ENCODE measurements at places on chromosomes 16 and 17. TPM values are rescaled to one million over a fixed set of nuclear protein-coding genes. Genes with fewer than 3 reads are reported as not detected.
A peak's percentile ranks its signal among the peaks of the same experiment; 100 is the strongest.

Gene DDX28
- total RNA-seq = 13.2 TPM

Gene TLCD2
- 2.6 TPM for total RNA-seq

Gene DNAI2
- total RNA-seq = not detected

Gene PLEKHH3
- total RNA-seq = 63.0 TPM

Gene MAPK7
- total RNA-seq = 10.1 TPM

Gene SLC35B1
- 30.3 TPM for total RNA-seq

Gene GAS7
- total RNA-seq = 8.0 TPM

Gene CD79B
- not detected for total RNA-seq

Gene TBC1D3
- not detected for total RNA-seq

DNA sequence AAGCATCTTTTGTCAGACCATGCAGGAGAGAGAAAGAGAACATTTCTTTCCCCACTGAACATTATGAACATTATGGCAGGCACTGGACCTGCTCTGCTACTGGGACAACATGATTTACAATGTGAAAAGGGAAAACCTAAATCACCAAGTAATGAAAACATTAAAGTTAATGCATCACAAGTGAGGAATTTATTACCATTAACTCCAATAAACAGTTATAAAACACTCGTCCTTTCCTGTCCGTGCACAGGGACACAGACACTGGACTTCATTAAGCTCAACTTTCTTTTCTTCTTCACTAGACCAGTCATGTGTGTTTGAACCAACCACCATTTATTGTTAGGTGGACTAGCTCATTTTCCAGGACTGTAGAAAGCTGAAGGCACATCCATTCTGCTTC is 95.4 kb downstream of the SNX11 start:
- no peak for DNase-seq

GRCh38 chr16:51326131-51326856 is 175.2 kb upstream of the SALL1 start:
- no peak for DNase-seq

DNA sequence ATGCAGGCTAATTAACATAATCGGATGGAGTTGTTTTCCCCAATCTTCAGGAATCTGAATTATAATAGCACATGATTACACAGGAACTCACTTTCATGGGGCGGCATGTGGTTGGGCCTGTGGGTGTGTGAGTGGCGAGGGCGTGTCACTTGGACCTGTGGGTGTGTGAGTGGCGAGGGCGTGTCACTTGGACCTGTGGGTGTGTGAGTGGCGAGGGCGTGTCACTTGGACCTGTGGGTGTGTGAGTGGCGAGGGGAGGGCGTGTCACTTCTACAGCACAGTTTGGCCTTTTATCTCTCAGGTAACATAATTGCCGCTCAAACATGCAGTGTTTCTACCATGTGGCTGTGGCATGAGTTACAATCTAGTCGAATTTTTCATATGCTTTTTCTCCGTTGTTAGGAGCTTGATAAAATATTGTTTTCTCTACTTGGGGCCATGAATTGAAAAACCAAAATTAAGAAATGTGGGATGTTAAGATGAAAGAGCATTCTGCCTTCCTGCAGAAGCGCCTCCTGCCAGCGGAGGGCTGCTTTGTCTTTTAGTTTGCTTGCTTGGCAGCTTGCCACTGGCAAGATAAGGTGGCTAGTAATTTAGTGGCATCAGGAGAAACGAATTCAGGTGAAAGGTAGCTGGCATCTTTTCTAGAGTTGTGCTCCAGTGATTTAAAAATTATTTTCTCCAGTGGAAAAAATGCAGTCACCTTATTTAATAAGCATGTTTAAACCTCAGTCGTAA is 36.2 kb downstream of the USP10 start:
- peak; percentile 63 for DNase-seq

GRCh38 chr16:77721752-77722308 is 484 bp upstream of the NUDT7 start:
- DNase-seq = no peak

GRCh38 chr16:82108774-82109173 is 61.2 kb downstream of the MPHOSPH6 start:
- DNase-seq = no peak

DNA sequence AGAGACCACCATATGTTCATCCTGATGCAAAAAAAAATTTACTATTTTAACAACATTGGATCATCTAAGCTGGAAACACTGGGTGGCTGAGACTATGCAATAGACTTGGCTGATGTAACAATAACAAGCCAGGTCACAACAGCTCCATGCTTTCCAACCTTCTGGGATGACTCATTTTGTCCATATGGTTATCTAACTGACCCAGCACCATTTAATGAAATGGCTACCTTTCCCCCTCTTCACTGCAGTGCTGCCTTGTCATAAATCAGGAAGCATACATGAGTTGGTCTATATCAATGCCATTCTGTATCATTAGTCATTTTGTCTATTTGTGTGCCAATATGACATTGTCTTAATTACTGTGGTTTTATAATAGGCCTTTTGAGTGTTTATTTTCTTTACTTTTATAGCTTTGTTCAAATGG is 217.6 kb upstream of the KCNJ16 start:
- no peak for DNase-seq

GRCh38 chr17:39231591-39232551 is 6.1 kb upstream of the STAC2 start:
- DNase-seq = peak; percentile 41

- DNase-seq = no peak
Measured at GRCh38 chr16:47045023-47045422, 71.5 kb upstream of the DNAJA2 start.

- no peak for DNase-seq
Measured at GRCh38 chr17:36923814-36924221, 13.5 kb upstream of the LHX1 start.

- DNase-seq = no peak
Measured at GRCh38 chr16:12188061-12188934, 211.8 kb downstream of the SNX29 start.

DNA sequence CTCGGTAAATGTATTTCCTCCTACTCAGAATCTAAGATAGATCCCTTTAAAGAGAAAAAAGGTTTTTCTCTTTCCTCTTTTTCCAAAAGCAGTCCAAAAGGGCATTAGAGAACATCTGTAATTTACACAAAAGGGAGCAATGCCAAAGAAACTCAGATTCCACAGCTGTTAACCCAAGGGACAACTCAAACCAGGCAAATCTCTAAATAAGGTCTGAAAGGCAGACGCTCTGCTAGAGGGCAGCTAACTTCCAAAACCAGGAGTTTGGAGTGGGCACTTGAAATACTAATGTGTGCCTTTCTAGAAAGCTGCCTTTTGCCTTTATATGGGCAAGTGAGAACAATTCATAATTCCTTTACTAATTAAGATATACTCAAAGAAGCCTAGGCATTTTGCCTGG is 435.7 kb downstream of the ZFHX3 start:
- DNase-seq = no peak

DNA sequence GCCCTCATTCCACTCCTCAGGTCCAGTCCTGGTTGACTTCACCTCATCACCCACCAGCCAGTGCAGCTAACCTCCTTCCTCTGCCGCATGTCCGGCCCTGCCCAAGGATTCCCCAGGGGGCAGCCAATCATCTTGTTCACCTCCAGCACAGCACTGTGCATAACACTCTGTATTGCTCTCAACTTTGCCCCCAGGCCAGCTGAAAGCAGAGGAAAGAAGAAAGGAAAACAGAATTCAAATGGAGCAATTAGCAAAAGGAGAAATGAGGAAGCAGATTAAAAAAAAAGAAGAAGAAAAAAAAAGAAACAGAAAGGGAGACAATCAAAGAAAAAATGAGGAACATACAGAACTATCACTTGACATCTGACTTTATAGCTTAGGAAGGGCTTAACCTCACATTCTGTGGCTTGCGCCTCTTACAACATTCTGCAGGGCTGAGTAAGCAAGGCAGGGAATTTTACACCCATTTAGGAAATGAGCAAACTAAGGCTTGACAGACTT is 26.1 kb downstream of the GAS7 start:
- DNase-seq = no peak

- DNase-seq = no peak
Measured at GRCh38 chr16:10045291-10045775, 136.9 kb downstream of the GRIN2A start.

DNA sequence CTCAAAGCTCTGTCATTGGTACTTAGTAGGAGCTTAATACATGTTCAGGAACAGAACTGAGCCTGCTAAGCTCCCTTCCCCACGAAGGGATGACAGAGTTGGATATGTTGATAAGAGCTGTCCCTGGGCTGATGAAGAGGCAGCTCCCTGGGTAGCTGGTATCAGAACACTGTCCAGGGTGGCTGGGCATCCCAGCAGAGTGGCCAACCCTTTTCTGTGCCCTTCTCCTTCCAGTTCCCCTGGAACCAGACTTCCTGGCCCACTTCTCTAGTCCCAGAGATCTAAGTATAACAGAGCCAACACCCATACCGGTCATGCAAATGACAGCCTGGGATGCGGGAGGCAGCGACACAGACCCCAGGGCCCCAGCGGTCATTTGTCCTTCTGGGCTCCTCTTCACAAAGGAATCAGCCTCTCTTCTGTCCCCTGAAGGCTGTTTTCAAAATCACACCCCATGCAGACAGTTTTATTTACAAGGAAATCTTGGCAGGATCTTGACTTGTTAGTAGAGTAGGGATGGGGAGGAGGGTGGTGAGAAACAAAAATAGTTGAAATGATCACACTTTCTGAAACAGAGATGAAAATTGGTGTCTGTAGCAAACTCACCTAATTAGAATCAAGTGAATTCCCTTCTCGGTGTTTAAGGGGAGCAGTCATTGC is 1.4 kb upstream of the RHBDL3 start:
- no peak for DNase-seq

GRCh38 chr16:4372578-4373355 is 1.1 kb downstream of the VASN start:
- DNase-seq = peak; percentile 78

GRCh38 chr16:2985462-2985861 is 5.2 kb upstream of the PKMYT1 start:
- DNase-seq = peak; percentile 86

DNA sequence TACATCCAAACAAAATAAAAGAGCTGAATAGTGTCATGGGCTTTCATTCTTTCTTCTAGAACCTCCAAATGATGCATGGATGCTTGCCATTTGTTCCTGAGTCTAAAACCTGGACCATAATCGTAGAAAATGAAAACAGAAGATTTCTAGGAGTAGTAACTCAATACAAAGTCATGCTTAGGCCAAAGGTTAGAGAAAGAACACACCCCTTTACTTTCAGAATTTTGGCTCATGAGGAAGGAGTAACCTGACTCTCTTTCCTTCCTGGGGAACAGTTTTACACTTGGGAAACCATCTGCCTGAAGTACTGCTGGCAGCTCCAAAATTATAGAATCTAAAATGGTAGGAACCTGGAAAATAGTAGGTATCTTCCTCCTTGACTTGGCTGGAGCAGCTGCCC is 137.2 kb downstream of the SNX11 start:
- DNase-seq = no peak

GRCh38 chr16:63447121-63447520 is 1410.9 kb upstream of the CDH8 start:
- no peak for DNase-seq

Data from body of pancreas (tissue), 4 donors.